ENCODE measurements at places on chromosomes 16 and 17.

DNA sequence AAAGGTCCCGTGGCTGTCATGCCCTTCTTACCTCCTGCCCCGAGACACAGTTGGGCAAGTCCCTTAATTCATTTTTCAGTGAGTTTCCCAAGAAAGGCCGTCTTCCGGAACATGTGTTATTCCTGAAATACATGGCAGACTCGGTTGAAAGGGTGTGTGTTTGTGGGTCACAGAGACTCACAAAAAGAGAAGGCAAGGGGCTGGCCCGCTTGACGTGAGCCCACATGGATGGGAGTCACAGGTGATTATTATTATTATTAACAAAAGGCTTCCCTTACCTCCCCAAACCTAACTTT is 34.1 kb upstream of the CCR7 start:
- DNase-seq = no peak

DNA sequence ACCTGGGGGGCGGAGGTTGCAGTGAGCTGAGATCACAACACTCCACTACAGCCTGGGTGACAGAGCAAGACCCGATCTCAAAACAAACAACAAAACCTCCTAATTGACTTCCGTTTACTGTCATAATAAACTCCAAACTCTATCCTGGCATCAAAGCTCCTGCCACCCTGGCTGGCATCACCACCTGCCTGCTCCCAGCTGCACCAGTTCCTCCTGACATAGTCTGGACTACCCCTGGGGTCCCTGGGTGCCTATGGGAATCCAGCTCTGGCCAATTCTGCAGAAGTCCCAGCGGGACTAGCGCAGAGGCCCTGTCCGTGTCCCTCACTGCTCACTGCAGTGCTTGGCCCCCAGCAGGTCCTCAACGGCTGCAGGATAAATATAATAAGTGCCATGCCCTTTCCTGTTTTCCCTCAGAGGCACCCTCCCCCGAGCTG is 723 bp downstream of the NTHL1 start:
- DNase-seq = no peak

DNA sequence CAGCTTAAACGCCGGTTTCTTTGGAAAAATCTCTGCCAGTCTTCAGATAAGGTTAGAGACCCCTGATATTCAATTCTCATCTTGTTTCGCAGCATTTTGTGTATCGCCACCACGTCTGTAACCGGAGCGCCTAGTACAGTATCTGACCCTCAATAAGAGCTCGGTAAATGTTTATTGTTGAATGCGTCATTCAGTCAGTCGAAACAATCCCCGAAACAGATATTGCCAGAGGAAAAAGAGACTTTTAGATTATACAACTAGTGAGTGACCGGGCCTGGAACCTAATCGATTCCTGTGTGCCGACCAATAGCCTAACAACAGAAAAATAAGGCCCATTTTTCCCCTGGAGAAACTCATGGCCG is 626 bp downstream of the PELP1 start:
- DNase-seq = no peak

GRCh38 chr16:50839356-50839755 is 97.5 kb downstream of the CYLD start:
- DNase-seq = no peak

DNA sequence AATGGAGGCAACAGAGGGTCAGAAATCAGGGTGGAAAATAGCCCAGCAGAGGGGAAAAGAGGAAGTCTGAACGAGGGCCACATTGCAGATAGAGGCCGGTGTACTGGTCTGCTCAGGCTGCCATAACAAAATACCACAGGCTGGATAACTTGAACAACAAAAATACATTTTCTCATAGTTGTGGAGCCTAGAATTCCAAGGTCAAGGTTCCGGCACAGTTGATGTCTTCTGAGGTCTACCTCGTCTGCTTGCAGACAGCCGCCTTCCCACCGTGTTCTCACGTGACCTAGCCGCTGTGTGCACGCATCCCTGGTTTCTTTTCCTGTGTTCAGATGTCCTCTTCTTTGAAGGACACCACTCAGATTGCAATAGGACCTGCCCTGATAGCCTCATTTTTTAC is 249.4 kb downstream of the WWOX start:
- DNase-seq = no peak

DNA sequence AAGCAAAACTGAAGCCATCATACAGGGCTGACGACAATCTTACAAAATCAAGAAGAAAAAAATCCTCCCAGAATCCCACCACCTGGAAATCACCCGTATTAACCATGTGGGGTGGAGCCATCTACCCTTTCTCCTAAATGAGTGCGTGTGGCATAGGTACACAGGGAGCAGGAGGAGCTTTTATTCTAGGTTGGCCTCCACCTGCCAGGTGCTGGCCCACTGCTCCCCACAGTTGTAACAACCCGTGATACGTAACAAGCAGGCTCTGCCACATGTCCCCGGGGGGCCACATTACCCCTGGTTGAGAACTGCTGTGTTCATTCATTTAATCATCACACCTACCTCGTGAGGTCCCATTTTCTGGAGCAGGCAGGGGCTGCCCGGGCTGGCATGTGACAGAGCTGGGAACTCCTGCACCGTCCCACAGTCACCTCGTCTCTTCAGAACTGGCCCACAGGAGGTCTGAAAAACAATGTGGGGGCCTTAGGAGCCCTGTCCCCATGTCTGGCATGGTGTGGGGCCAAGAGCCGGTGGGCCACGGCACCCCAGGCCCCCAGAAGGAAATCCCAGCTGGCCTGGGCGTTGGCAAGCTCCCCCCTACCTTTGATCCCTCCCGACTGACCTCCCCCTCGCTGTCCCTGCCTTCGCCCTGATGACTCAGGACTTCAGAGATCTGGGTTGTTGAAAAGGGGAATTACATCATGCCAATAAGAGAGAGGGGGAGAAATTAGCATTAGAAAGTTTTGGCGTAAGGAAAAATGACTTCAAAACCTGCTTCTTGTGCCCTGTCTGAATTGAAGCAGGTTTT is 12.9 kb downstream of the CMIP start:
- no peak for DNase-seq

GRCh38 chr16:84498223-84498610 is 6.2 kb downstream of the MEAK7 start:
- no peak for DNase-seq

GRCh38 chr17:1100382-1100781 is 79.4 kb downstream of the ABR start:
- no peak for DNase-seq
